ENCODE measurements at places on chromosomes 5 and 9.

- no peak for DNase-seq
Measured at GRCh38 chr9:79111653-79112052, 460.1 kb upstream of the TLE4 start.

DNA sequence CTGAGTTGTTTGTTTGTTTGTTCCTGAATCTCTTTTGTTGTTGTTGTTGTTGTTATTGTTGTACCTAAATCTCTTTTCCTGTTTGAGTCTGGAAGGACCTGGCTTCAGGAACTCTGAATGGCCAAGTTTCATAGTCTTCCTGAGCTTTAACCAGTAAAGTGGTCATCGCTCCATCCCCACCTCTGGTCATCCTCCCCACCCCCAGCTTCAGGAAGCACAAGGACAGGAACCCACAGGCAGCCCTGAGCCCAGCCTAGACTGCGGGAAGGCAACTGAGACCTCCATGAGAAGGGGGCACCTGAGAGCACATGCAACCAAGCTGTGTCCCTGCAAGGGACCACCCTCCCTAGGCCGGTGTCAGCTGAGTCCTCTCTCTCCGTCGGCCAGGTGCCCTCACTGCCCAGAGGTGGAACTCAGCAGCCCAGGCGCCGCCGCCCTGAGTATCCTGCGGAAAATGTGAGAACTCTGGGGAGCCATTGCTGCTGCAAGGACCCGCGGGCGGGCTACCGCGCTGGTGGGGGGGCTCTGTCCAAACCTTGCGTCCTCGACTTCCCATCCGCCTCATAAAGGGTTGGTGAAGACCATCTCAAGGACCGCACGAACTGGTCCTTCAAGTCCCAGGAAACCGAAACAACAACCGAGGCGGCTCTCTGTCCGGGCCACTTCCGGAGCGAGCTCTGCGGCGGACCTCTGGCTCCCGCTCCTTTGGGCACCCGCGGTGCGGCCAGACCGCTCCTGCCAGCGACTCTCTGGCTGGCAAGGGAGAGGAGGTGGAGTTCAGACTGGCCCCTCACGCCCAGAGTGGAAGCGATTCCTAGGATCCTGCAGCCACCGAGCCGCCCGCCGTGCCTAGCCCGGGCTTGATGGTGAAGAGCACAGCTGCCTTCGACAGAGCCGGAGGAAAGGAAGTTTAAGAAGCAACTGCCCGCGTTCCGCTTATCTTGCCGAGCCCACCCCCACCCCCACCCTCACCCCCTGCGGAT is 4.2 kb downstream of the BARX1 start:
- no peak for DNase-seq

GRCh38 chr5:20678814-20679298 is 690.9 kb upstream of the CDH18 start:
- DNase-seq: no peak

DNA sequence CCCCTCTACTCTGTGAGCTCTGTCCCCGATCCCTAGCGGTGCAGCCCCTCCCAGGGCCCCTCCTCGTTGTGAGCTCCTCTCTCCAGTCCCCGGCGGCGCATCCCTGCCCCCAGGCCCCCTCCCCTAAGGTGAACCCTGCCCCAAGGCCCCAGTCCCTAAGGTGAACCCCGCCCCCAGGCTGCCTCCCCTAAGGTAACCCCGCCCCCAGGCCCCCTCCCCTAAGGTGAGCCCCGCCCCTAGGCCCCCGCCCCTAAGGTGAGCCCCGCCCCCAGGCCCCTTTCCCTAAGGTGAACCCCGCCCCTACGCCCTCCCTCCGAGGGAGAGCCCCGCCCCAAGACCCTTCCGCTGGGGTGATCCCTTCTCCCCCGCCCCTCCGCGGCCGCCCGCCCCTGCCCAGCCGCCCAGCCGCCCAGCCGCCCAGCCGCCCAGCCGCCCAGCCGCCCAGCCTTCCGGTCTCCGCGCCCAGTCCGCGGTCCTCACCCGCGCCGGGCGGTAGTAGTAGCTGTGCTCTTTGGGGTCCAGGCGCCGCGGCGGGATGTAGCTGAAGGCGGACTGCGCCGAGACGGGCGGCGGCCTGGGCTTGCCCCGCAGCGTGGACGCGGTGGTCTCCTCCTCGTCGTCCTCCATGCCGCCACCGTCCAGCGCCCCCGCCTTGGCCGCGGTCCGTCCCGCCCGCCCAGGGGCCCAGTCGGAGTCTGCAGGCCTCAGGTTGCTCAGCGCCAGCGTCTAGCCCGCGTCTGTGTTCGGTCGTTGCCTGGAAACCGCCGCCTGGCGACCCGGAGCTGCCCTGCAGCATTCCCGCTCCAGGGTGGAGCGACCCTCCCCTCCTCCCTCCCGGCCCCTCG is at the start of gene CFAP90:
Gene CFAP90, minus strand, starts transcription at position 739 of the 845 bp plus-strand sequence. Its CDS starts 112 bp downstream, at position 627.
- no peak for DNase-seq

GRCh38 chr5:5826911-5827310 is 404.4 kb downstream of the ICE1 start:
- DNase-seq: no peak

GRCh38 chr9:78103971-78104433 is 72.4 kb upstream of the GNAQ start:
- DNase-seq: peak; percentile 47

DNA sequence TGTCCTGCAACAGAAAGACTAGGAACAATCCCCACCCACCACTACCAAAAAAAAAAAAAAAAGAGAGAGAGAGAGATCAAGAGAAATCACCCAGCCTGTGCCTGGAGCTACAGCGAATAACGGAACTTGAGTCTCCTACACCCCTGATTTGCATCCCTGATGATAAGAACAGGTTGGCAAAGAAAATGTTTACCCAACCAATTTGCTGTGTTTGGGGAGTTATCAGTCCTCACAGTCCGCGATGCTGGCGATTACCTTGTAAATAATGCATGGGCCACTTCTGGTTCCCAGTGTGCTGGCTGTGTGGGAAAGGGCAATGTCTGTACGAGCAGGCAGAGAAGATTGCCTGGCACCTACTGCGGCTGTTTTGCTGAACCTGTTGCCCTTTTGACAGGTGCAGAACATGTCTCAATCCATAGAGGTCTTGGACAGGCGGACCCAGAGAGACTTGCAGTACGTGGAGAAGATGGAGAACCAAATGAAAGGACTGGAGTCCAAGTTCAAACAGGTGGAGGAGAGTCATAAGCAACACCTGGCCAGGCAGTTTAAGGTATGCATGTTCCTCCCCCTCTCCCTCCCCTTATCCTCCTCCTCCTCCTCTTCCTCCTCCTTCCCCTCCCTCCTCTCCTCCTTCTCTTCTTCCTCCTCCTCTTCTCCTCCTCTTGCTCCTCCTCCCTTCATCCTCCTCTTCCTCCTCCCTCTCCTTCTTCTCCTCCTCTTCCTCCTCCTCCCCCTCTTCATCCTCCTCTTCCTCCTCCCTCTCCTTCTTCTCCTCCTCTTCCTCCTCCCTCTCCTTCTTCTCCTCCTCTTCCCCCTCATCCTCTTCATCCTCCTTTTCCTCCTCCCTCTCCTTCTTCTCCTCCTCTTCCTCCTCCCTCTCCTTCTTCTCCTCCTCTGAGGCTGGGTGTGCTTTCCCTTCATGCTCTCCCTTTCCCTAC is 8.3 kb downstream of the OLFM1 start:
- DNase-seq: no peak

DNA sequence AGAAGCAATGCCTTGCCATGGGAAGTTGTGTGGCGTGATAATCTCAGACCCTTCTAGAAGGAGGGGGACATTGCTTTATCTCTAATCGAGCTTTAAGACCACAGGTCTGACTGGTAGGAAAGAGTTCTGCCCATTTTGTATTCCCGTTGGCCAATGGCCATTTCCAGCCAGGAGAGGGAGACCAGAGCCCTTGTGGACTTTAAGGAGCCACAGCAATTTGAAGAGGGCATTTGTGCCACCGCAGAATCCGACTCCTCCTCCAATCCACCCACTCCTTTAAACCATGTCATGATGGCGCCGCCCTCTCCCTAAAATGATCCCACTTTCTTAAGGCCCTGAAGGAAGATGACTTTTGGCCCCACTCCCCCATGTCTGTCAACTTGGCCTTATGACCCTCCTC is 560.5 kb upstream of the ADAMTS16 start:
- DNase-seq: no peak

- no peak for DNase-seq
Measured at GRCh38 chr9:94627287-94627686, 12.0 kb downstream of the FBP1 start.
